CD4-positive, alpha-beta T cell treated with Interleukin-2 at 100 ng/mL for 4 hours (primary cell): ENCODE measurements at places on chromosomes 12 and 14.

DNA sequence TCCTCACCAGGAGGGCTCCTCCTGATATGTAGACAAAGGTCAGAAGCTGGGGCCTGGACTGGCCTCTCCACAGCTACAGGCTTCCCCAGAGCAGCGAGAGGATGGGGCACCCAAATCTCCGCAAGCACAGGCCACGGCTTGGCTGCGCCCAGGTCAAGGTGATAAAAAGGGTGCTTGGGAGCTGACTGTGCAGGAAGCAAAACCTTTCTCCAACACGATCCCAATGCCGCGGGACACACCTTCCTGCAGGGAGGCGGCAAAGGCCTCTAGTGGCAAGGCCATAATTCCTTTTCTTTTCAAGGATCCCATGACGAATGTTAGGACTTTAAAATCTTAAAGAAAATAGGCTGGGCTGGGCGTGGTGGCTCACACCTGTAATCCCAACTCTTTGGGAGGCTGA lies 13.6 kb downstream of the ITPK1 start:
- DNase-seq: no peak

GRCh38 chr12:108605690-108606406 lies 8.0 kb upstream of the TMEM119 start:
- DNase-seq: no peak

DNA sequence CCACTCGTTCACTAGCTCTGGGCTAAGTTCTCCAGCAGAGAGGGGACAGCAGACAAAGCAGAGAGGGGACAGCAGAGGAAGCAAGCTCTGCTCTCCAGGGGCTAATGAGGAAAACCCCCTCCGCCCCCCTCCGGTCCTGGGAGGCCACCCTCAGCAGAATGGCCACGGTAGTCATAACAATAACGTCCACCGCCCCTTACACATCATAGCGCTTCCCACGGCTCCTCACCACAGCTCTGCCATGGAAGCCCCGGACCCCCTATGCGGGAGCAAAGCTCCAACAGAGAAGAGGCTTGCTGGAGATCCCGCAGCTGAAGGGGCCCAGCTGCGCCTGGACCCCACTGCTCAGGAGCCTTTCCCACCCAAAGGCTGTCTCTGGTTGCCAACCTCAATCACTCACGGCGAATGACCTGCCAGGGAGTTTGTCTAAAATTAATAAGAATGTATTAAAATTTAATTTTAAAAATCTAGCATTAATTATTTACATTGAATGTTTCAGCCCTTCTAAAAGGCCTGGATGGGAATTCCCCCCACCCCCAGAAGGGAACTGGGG lies 17.4 kb downstream of the BEGAIN start:
- DNase-seq: no peak

- no peak for DNase-seq
Measured at GRCh38 chr14:44657696-44658388, 150.8 kb upstream of the FSCB start.
